ENCODE measurements at places on chromosomes 16 and 17.

- no peak for DNase-seq
Observed at GRCh38 chr17:65455972-65456343, 105.5 kb downstream of the AXIN2 start.

- no peak for DNase-seq
Observed at GRCh38 chr17:47895347-47895855, 635 bp upstream of the SP2 start.

- no peak for DNase-seq
Observed at GRCh38 chr17:6135236-6135635, 65.1 kb downstream of the WSCD1 start.

DNA sequence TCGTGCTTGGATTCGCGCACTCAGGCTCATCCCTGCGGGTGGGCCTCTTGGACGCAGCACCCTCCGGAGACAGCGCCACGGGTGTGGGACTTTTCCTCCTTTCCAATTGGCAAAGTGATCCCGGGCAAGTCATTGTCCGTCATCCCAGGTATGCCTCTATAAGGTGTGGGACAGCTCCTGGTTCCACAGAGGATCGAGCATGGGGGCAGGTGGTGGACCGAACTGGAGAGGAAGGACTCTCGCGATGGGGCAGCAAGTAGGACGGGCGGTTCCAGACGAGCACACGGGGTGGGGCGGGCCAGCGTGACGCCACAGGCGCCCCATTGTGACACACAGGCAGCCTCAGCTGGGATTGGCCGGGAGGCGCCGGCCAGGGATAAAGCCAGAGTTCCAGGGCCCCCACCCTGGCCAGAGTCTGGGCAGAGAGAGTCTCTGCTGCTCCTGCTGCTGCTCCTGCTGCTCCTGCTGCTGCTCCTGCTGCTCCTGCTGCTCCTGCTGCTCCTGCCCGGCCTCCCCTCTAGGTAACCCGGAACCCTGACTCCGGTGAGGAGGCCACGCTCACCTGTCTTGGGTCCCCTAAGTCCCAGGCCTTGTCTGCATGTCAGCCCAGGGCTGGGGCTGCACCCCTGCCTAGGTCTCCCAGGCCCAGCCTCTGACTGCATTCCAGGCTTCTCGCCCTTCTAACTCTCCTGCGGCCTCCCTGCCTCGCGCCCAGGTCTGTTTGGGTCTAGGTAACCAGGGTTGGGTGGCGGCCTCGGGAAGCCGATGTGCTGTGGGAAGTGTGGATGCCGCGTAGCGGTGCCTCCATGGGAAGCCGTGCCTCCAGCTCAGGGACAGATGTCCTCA is 38.5 kb upstream of the SLC47A1 start:
- no peak for DNase-seq

All from T-helper 22 cell (primary cell).